ENCODE measurements at places on chromosomes 1 and 21. TPM values are rescaled to one million over a fixed set of nuclear protein-coding genes. Genes with fewer than 3 reads are reported as not detected.

The LRRN2 gene
- total RNA-seq: 0.63 TPM

The LAMC2 gene
- 4.5 TPM for total RNA-seq

The ADGRB2 gene
- 1.5 TPM for total RNA-seq

The SHISA4 gene
- 38.9 TPM for total RNA-seq

The FCGR3B gene
- 2.7 TPM for total RNA-seq

The GBP4 gene
- 20.2 TPM for total RNA-seq

DNA sequence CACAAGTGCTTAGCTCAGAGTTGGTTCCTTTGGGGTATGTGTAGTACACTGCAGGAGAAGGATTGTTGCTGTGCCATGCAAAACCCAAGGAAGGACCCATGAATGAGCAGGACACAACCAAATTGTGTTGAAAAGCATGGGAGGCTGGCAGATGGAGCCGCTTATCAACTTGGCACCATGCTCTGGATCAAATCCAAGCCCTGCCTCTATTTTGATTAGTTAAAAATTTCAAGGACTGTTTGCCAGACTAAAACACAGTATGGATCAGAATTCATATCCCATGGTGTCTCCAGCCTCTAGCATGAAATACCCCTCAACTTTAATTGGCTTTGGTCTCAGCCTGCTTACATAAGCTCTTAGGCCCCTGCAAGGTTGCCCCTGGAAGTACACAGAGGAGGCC lies 27.8 kb downstream of the CCDC185 start:
- peaks cover 26% of the 10 kb centered on the region for H3K4me1 ChIP-seq
- no peaks in the 10 kb centered on the region for H3K27me3 ChIP-seq
- no peak for DNase-seq
- H3K36me3 ChIP-seq: no peaks in the 10 kb centered on the region
- no peak overlapping the region for H3K4me3 ChIP-seq
- no peak overlapping the region for H3K27ac ChIP-seq

GRCh38 chr1:147109041-147109440 lies 63.2 kb downstream of the PRKAB2 start:
- H3K4me3 ChIP-seq: no peak overlapping the region
- no peak overlapping the region for H3K27ac ChIP-seq
- no peaks in the 10 kb centered on the region for H3K27me3 ChIP-seq
- no peak for DNase-seq
- no peaks in the 10 kb centered on the region for H3K4me1 ChIP-seq
- no peaks in the 10 kb centered on the region for H3K36me3 ChIP-seq

DNA sequence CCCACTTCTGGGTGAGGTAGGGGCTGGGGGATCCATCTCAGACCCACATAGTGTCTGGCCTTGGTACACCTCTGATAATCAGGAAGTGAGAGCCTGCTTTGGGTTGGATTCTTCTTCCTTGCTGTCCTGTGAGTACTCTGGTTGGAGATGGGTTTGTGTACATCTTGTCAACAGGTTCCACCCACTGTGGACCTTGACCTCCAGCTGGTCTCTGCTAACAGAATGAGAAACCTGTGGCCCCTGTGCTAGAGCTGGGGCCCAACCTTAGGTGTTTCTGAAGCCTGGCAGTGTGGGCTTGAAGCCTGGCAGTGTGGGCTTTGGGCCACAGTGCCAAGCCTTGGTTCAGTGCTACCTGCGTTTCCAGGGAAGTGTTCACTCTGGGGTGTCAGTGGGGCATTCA lies 2.6 kb downstream of the ZBTB48 start:
- no peak for DNase-seq
- no peaks in the 10 kb centered on the region for H3K36me3 ChIP-seq
- H3K27me3 ChIP-seq: no peaks in the 10 kb centered on the region
- H3K4me3 ChIP-seq: no peak overlapping the region
- H3K27ac ChIP-seq: no peak overlapping the region

- no peaks in the 10 kb centered on the region for H3K27me3 ChIP-seq
- peak overlapping the region; percentile 44 for H3K27ac ChIP-seq
- no peaks in the 10 kb centered on the region for H3K36me3 ChIP-seq
- no peak overlapping the region for H3K4me3 ChIP-seq
- peaks cover 30% of the 10 kb centered on the region for H3K4me1 ChIP-seq
These were observed 18.4 kb downstream of the ZBTB17 start for GRCh38 chr1:15957221-15958095.

DNA sequence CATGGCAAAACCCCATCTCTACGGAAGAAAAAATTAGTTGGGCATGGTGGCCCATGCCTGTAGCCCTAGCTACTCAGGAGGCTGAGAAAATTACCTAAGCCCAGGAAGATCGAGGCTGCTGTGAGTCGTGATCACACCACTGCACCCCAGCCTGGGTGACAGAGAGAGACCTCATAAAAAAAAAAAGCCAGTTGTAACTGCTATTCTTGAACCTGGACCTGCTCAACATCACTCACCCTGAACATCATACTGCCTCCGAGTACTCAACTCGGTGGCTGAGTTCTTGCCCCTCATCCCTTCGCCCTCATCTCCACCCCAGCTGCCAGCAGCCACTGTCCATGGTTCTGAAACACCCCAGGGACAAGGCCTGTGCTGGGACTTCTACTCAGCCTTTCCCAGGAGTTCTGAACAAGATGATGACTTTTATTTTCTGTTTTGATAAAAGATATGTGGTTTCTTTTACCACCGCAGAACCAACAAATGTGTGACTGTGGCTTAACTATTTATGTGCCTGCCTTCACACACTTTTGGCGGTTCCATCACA lies 5.4 kb upstream of the DISP3 start:
- no peaks in the 10 kb centered on the region for H3K27me3 ChIP-seq
- H3K36me3 ChIP-seq: no peaks in the 10 kb centered on the region
- no peak overlapping the region for H3K4me3 ChIP-seq
- DNase-seq: no peak
- no peaks in the 10 kb centered on the region for H3K4me1 ChIP-seq

DNA sequence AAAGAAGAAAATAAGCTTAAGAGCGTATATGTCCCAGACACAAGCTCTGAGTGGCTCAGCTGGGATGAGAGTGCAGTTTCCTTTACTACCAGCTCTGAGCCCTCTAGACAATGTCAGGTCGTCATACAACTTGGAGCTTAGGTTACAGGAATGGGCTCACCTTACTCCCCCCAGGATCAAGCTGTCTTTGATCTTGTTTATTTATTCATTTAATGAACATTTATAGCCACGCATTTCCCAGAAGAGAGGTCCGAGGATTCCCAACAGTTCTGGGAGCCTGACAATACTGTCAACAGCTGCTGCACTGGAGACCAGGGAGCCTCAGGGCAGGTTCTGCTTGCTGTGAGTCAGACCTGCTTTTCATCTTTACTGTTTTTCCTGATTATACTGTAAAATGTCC lies 378.9 kb downstream of the PLPP3 start:
- H3K4me3 ChIP-seq: no peak overlapping the region
- no peak overlapping the region for H3K27ac ChIP-seq
- no peaks in the 10 kb centered on the region for H3K36me3 ChIP-seq
- no peaks in the 10 kb centered on the region for H3K27me3 ChIP-seq
- H3K4me1 ChIP-seq: peaks cover 12% of the 10 kb centered on the region

DNA sequence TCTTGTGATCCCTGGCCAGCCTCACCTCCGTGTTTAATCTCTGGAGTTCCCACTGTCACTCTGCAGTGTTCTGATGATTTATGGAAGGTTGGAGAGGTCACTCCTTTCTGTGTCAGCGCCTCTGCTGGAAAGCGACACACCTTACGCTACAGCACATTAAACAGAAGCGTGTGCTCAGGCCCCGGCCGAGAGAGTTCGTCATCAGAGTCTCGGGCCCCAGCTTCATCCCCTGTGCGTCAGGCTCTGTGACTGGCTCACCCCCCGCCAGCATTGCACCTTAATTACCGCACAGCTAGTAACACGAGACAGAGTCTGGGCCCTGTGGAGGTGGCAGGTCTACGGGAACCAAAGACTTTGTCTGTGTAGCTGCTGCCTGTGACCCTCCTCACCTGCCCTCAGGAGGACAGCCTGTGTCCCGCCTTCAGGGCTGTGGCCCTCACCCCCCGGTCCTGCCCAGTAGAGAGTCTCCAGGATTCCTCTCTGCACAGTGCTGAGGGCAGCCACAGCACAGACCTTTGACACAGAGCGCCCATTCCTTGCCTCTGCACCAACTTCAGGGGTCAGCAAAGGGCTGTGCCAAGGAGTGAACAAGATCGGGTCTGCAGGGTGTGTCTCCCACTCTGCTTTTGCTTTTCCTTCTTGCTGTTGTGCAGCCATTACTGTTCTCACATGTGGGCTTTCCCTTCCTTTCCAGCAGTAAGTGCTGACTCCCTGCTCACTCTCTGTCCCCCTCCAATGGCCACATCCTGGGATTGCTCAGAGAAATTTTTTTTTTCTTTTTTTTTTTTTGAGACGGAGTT lies 157.6 kb downstream of the PGBD5 start:
- H3K36me3 ChIP-seq: peaks cover 20% of the 10 kb centered on the region
- peaks cover 65% of the 10 kb centered on the region for H3K4me1 ChIP-seq
- H3K27ac ChIP-seq: peak overlapping the region; percentile 45
- H3K27me3 ChIP-seq: no peaks in the 10 kb centered on the region

DNA sequence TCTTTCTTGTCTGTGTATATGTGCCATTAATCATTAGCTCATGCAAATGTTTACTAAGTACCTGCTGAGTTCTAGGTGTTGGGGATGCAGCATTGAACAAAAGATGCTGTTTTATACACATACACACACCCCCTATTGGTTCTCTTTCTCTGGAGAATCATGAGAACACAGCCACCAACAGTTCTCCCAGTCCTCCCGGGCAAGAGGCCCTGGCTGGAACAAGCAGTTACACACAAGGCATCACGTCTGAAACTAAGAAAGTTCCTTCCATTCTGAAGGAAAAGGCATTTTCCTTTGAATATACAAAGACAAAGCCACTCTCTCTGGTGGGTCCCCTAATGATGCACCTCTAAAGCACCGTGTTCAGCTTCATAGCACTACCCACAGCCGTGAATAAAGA lies 10.8 kb downstream of the CASP9 start:
- no peak overlapping the region for H3K27ac ChIP-seq
- no peaks in the 10 kb centered on the region for H3K27me3 ChIP-seq
- no peak for DNase-seq
- H3K36me3 ChIP-seq: peaks cover 12% of the 10 kb centered on the region
- H3K4me3 ChIP-seq: no peak overlapping the region
- no peaks in the 10 kb centered on the region for H3K4me1 ChIP-seq

DNA sequence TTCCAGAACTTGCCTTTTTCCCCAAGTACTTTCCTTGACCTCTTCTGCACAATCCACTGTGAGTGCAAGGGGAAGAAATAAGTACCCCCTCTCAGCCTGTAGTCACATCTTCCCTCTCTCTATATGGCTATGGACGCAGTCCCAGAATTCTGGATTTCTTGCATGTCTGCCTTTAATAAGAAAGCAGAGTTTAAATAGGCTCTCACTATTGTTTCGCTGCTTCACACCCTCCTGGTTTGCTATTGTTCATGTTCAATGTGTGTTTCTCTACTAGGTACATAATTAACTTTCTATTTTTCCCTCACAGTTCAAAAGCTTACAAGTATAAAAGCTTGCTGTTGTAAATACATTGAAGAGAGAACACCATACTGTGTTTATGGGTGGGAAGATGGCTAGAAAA lies 181.5 kb upstream of the C1orf105 start:
- H3K36me3 ChIP-seq: no peaks in the 10 kb centered on the region
- no peaks in the 10 kb centered on the region for H3K27me3 ChIP-seq
- DNase-seq: no peak
- H3K27ac ChIP-seq: no peak overlapping the region

GRCh38 chr1:84642774-84643173 lies 47.5 kb downstream of the SSX2IP start:
- H3K4me3 ChIP-seq: no peak overlapping the region
- H3K4me1 ChIP-seq: no peaks in the 10 kb centered on the region
- H3K36me3 ChIP-seq: no peaks in the 10 kb centered on the region
- H3K27me3 ChIP-seq: no peaks in the 10 kb centered on the region

GRCh38 chr1:38997034-38997900 lies 6.2 kb downstream of the AKIRIN1 start:
- peaks cover 23% of the 10 kb centered on the region for H3K36me3 ChIP-seq
- H3K27me3 ChIP-seq: no peaks in the 10 kb centered on the region
- H3K4me1 ChIP-seq: peaks cover 34% of the 10 kb centered on the region
- no peak overlapping the region for H3K27ac ChIP-seq
- no peak for DNase-seq

Measured in thoracic aorta (tissue), 2 donors.